ENCODE measurements at places on chromosomes 16 and 17. TPM values are rescaled to one million over a fixed set of nuclear protein-coding genes. Genes with fewer than 3 reads are reported as not detected.

DNA sequence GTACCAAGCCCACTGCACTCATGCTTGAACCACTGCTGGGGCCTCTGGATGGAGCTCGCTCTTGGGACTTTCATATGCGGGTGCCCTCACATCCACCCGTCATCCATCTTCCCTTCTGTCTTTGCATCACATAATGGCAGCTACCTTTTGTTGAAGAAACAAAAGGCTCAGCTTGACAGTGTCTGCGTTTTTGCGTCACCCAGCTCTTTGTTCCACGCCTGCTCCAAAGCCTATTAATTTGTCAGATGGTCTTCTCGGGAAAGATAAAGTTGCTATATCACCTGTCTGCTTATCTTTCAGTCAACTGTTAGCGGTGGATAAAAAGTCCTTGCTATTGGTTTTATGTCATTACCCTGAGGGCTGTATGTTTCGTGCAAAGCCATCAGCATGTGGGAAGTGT is 18.1 kb upstream of the BCO1 start:
- DNase-seq, result no peak

DNA sequence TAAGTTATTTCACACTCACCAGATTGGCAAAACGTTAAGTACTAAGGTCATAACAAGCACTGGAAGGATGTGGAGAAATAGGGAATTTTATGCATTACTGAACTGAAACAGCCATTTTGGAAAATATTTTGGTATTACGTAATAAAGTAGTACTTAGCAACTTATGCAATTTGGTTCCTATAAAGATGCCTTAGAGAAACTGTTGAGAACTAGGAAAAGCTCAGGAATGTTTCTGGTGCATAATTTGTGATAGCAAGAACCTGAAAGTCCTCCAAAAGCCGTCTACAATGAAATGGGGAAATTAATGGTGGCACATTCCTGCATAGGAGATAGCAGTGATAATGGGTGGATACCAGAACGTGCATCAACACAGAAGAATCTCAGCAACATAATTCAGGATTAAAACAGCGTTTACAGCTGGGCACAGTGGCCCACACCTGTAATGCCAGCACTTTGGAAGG is 472.5 kb downstream of the WWOX start:
- no peak for DNase-seq

GRCh38 chr17:65820306-65820705 is 258.9 kb upstream of the AXIN2 start:
- no peak for DNase-seq

DNA sequence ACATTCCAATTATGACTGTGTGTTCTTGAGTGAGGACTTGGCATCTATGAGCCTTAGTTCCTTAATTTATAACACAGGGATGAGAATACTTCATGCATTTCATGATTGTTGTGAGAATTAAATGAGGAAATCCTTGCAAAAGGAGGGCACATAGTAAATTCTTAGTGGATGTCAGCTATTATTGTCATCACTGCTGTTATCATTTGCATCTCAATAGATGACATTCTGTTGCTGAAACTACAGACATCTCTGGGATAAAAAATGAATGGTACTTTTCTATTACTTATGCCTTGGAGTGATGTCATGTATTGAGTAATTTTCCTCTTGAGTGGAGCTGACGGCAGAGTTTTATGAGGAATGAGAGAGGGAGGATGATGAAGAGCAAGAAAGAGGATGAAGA is 184.4 kb upstream of the CDH11 start:
- no peak for DNase-seq

GRCh38 chr16:76897816-76898215 is 293.2 kb upstream of the MON1B start:
- DNase-seq, result no peak

- DNase-seq, result peak; percentile 62
These were observed 40.5 kb upstream of the ATP2A3 start for GRCh38 chr17:4004517-4005295.

DNA sequence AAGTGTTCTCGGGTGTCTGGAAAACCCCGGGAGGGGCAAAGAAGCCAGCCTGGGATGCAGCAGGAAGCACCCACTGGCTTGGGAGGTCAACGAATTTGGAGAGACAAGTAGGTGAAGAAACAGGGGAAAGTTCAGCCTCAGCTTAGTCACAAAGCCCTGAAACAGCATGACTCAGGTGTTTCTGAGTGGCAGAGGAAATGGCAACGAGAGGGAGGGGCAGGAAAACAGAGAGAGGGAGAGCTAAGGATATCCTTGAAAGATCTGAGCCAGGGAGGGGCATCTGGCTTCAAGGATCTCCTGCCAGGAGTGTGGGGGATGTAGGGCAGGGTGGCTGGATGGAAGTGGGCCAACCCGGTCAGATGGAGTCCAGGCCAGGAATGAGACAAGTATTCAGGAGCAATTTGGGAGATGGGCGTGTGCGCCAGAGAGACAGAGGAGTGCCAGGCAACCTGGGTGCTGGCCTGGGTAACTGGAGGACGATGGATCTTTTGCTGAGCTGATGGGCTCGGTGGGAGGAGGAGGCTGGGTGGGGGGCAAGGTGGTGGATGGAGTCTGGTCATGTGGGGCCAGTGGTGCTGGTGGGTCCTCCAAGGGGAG is 27.2 kb downstream of the ABCC3 start:
- peak; percentile 37 for DNase-seq

GRCh38 chr17:28521311-28522085 is 15.3 kb downstream of the FOXN1 start:
- DNase-seq, result no peak

DNA sequence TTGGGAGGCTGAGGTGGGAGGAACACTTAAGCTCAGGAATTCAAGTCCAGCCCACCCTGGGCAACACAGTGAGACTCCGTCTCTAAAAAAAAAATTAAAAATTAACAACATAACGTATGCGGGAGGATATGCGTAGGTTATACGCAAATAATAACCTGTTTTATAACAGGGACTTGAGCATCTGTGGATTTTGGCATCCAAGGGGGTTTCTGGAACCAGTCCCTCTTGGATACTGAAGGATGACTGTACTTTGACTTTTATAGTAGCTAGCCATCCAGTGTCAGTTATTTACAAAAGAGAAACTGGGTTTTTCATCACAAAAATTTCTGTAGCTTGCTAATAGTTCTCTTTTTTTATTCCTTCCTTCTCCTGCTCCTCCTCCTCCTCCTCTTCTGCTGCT is 64.5 kb downstream of the TNRC6C start:
- DNase-seq, result no peak

GRCh38 chr16:19488213-19488640 is 33.7 kb downstream of the GDE1 start:
- DNase-seq, result no peak

DNA sequence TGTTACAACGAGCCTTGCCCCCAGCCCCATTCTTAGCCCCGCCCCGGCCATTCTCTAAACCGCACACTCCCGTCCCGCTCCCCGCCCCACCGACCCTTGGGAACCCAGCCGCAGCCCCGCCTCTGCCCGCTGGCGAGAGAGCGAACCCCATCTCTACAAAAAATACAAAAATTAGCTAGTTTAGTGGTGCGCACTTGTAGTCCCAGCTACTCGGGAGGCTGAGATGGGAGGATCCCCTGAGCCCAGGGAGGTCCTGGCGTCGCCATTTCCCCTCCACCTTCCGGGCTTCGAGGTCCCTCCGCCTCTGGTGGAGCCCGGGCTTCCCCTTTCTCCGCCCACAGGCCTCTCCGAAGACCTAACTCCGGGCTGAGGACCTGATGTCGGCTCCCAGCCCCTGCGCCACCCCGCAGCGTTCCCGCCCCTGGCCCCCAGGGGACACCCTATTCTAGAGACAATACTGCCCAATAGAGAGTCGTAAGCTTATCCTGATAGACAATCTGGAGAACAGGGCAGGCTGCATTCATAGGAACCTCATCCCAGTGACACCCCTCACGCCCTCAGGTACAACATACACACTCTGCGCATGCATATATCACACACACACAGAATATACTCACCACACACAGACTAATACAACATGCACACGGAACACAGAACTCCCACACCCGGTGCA is 480 bp upstream of the PROCA1 start:
- peak; percentile 86 for DNase-seq

PRSS53 gene
- 8.6 TPM for total RNA-seq

- DNase-seq, result no peak
These were observed 280.8 kb downstream of the SEC14L1 start for GRCh38 chr17:77421630-77421972.

- no peak for DNase-seq
These were observed 314.2 kb upstream of the CCL2 start for GRCh38 chr17:33940769-33941370.

GPR179 gene
- total RNA-seq, result not detected

GRCh38 chr17:29004081-29004692 is 1.6 kb downstream of the SEZ6 start:
- no peak for DNase-seq

DNA sequence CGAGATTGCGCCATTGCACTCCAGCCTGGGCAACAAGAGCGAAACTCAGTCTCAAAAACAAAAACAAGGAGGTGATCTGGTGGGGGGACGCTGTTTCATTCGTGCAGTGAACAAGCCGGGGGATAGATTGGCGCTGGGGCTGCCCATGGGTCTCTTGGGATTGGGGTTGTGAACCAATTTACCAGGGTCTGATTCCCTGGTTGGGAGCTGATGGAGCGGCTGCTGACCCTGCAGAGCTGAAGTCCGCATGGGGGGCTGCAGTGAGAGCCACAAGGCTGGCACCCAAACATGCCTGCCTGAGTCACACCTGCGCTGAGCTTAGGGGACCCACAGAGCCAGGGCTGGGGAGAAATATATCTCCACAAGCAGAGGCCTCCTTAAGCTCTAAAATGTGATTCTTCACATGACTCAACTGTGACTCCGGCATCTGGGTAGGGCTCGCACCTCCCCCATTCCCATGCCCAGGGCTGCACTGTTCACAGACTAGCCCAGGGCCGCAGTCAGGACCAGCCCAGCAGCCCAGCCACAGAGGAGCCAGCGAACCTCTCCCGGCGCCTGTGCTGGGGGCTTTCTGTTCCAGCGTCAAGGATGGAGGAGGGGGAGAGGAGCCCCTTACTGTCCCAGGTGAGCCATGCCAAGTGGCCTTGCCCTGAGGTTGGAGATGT is 5.0 kb downstream of the TSPAN10 start:
- no peak for DNase-seq

GRCh38 chr17:9383826-9384225 is 191.8 kb downstream of the STX8 start:
- DNase-seq, result no peak

DNA sequence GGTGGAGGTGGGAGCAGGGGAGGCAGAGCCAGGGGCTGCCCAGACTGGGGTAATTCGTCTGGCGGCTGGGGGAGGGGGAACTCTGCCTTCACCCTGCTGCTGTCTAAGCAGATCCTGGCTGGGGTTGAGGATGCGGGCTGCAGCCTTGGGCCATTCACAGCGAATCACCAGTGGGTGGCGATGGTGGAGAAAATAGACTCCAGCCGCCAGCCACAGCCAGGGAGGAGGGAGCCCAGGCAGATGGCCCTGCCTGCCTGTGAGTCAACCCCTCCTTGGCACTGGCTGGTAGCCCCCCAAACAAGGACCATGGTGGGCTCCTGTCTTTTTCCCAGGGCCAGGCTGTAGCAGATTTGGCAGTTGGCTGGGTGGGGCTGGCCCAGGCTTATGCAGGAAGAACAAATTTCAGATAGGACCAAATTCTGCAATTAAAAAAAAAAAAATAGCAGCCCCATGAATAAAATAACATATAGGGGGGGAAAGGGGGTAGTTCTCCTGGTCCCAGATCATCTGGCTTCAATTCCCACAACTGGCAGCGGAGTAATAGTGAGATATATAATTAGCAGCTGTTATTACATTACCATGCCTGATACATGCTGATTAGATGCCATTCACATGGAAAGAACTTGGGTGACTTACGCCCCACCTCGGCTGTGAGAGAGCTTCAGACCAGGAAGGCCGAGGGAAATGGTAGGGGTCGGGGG is 41.5 kb upstream of the CDH5 start:
- DNase-seq, result peak; percentile 7

- no peak for DNase-seq
These were observed 12.2 kb upstream of the ZKSCAN2 start for GRCh38 chr16:25269879-25270278.

- no peak for DNase-seq
These were observed 913 bp downstream of the SLC13A5 start for GRCh38 chr17:6712058-6712853.

GRCh38 chr17:59437791-59438281 is 106.4 kb downstream of the YPEL2 start:
- DNase-seq, result no peak

GRCh38 chr16:46927273-46927672 is 43.1 kb downstream of the GPT2 start:
- no peak for DNase-seq

GRCh38 chr17:75854881-75855309 is 240 bp downstream of the WBP2 start:
- no peak for DNase-seq

- no peak for DNase-seq
These were observed 110.7 kb downstream of the HS3ST3A1 start for GRCh38 chr17:13490906-13491482.

DNA sequence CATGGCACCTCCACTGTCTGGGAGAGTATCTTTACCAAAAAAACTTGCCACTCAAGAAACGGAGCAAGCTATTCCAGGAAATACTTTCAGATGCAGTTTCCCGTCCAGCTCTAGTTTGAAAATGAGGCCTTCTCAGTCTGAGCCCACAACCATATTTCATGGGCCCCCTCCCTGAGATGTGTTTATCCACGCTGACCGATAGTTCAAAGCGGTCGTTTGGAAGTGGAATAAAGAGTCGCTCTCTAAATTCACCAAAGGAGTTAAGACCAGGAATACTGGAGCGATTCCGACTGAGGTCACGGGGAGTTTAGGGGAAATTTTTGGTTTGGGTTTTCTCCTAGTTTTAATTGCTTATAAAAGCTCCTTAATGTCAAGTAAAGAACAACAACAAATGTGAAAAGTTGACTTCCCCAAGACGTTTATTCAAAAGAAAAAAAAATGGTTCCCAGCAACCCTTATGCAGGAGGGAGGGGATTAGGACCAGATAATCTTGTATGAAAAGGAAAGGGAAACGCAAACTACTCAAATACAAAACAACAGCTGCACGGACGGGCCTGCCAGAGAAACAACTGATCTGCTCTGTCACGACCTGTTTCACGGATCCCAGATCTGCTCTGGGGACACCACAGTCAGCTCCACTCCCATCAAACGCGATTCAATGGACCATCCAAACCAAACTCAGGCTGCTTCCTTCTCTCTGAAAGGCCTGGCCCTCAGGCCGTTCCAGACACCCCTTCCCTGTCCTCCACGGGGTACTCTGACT is 77.1 kb downstream of the MRM3 start:
- DNase-seq, result no peak

GRCh38 chr17:10600571-10600970 is 51.1 kb upstream of the MYH2 start:
- no peak for DNase-seq

- no peak for DNase-seq
These were observed 488.9 kb upstream of the CA10 start for GRCh38 chr17:52647411-52647810.

TTLL6 gene
- not detected for total RNA-seq

Data from activated CD8-positive, alpha-beta T cell treated with anti-CD3 and anti-CD28 coated beads for 36 hours (primary cell).